ENCODE measurements at places on chromosomes 6 and 20. TPM values are rescaled to one million over a fixed set of nuclear protein-coding genes. Genes with fewer than 3 reads are reported as not detected.

Gene FAM210B
- total RNA-seq: 135 TPM

- H3K27me3 ChIP-seq: no peaks in the 10 kb centered on the region
- no peaks in the 10 kb centered on the region for H3K36me3 ChIP-seq
- DNase-seq: peak; percentile 46
- H3K27ac ChIP-seq: no peak overlapping the region
- no peak overlapping the region for H3K4me3 ChIP-seq
Observed at GRCh38 chr6:109867970-109868358, 110.1 kb upstream of the GPR6 start.

DNA sequence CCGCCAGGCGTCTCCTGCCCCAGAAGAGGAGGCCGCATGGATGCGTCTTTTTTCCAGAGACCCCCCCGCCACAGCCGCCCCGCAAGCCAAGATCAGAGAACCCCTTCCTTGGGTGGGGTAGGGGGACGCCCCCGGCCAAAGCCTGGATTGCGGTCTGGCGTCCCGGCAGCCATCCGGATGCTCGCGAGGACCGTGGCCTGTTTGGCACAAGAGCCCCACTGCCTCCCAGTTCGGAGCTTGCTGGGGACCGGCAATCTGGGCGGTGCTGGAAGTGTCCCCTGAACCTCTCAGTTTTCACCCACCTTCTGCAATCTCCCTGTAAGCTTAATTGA, 924 bp downstream of the FAM162B start:
- H3K27me3 ChIP-seq: no peaks in the 10 kb centered on the region
- peak; percentile 17 for DNase-seq
- H3K4me3 ChIP-seq: peak overlapping the region; percentile 57
- no peak overlapping the region for H3K27ac ChIP-seq

DNA sequence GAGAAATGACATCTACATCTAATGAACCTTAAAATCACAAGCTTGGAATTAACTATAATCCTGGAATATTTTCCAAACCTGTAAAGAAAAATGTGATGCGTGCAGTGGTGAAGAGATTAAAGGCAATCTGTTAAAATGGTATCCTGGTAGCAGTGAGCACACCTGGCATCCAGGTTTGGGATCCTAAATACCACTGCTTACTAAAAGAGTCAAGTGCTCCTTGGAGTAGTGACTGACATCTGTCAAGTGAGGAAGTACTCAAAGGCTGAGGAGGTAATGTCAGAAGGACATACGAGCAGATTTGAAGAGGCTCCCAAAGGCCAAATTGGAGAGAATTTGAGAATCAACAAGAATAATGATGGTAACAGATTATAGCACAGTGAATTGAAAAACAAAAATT, 32.8 kb downstream of the PCMT1 start:
- H3K27me3 ChIP-seq: no peaks in the 10 kb centered on the region
- no peaks in the 10 kb centered on the region for H3K36me3 ChIP-seq
- no peak overlapping the region for H3K27ac ChIP-seq
- H3K4me1 ChIP-seq: no peaks in the 10 kb centered on the region
- no peak overlapping the region for H3K4me3 ChIP-seq
- no peak for DNase-seq

GRCh38 chr6:129393654-129394053, 316.3 kb downstream of the ARHGAP18 start:
- no peaks in the 10 kb centered on the region for H3K4me1 ChIP-seq
- H3K27me3 ChIP-seq: no peaks in the 10 kb centered on the region
- H3K4me3 ChIP-seq: no peak overlapping the region
- H3K36me3 ChIP-seq: no peaks in the 10 kb centered on the region

DNA sequence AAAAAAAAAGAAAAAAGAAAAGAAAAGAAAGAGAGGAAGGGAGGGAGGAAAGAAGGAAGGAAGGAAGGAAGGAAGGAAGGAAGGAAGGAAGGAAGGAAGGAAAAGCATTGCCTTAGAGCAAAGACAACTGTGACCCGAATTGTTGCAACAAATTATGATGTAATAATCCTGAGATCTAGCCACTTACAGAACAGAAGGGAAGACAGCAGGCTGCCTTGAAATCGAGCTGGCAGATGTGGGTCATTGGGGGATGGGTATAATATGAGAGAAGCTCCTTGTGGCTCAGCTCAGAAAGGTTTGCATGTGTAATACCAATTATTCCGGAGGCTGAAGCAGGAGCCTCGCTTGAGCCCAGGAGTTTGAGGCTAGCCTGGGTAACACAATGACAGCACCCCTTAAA, 208.1 kb upstream of the PROKR2 start:
- H3K27me3 ChIP-seq: no peaks in the 10 kb centered on the region
- H3K27ac ChIP-seq: no peak overlapping the region
- no peak overlapping the region for H3K4me3 ChIP-seq
- no peaks in the 10 kb centered on the region for H3K36me3 ChIP-seq

Gene AFG1L
- total RNA-seq: 5.7 TPM

GRCh38 chr6:157713451-157714152, 109.4 kb upstream of the SNX9 start:
- H3K27ac ChIP-seq: no peak overlapping the region
- no peaks in the 10 kb centered on the region for H3K27me3 ChIP-seq
- no peaks in the 10 kb centered on the region for H3K36me3 ChIP-seq
- DNase-seq: no peak
